ENCODE measurements at places on chromosomes 5 and 9. TPM values are rescaled to one million over a fixed set of nuclear protein-coding genes. Genes with fewer than 3 reads are reported as not detected.
A peak's percentile ranks its signal among the peaks of the same experiment; 100 is the strongest.

GRCh38 chr5:96809921-96810320 is 2.2 kb upstream of the ERAP1 start:
- H3K4me3 ChIP-seq: peak overlapping the region; percentile 64
- H3K27me3 ChIP-seq: no peaks in the 10 kb centered on the region
- peaks cover 65% of the 10 kb centered on the region for H3K4me1 ChIP-seq
- peak; percentile 43 for DNase-seq
- peaks cover 12% of the 10 kb centered on the region for H3K36me3 ChIP-seq
- H3K27ac ChIP-seq: peak overlapping the region; percentile 67

DNA sequence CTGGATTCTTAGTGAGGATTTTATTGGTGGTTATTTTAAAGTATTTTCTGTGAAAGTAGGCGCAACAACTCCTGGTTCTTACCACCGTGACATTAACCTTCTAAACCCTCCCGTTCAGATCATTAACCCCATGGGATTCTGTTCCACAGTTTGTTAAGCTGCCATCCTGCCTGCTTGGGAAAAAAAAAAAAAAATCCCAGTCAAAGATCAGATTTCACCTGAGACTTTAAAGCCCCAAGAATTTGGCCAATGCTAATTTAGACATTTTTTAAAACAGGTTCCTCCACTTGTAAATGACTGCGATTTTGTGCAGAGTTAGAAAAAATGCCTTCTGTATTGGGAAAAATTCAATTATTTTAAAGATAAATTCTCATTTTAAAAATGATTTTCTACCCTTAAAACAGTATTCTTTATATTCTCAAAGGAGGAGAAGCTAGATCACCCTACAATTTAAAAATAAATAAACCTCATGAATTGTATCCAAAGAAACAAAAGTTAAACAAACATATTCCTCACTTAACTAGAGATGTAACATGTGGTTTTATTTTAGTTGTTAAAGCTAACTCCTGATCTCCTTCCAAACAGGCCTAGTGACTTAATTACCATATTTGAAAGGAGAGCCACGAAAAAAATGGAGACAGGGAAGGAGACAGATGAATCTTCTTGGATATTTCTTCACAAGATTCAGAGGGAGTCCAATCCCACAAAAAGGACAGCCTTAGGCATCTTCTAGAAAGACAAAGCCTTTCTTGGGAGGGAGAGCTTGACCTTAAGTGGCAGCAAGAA is 93.1 kb upstream of the IFNK start:
- no peak overlapping the region for H3K4me3 ChIP-seq
- no peak overlapping the region for H3K27ac ChIP-seq
- DNase-seq: no peak
- H3K4me1 ChIP-seq: peaks cover 4% of the 10 kb centered on the region

GRCh38 chr9:695252-695651 is 146.2 kb upstream of the DMRT1 start:
- no peaks in the 10 kb centered on the region for H3K36me3 ChIP-seq
- H3K27me3 ChIP-seq: peaks cover 6% of the 10 kb centered on the region
- H3K27ac ChIP-seq: no peak overlapping the region
- DNase-seq: no peak

DNA sequence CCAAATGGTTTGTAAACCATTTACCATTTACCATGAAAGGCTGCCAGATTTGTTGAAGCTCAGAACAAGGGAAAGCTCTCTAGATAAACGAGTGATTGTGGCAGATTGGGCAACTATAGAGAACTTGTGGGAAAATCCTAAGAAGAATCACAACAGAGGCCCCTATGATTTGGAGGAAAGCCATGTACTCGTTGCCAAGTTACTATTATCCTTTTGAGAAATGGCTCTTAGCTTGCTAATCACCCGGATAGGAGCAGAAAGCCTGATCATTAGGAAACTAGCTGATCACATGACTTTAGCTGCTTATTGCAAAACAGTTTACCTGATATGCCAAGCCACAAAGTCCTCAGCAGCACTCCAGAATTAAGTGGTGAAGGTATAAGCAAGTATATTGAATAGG is 23.5 kb upstream of the ATG10 start:
- DNase-seq: no peak
- no peaks in the 10 kb centered on the region for H3K36me3 ChIP-seq
- no peak overlapping the region for H3K27ac ChIP-seq
- no peaks in the 10 kb centered on the region for H3K4me1 ChIP-seq
- no peaks in the 10 kb centered on the region for H3K27me3 ChIP-seq

- no peak overlapping the region for H3K27ac ChIP-seq
- no peak for DNase-seq
- H3K4me3 ChIP-seq: no peak overlapping the region
- no peaks in the 10 kb centered on the region for H3K27me3 ChIP-seq
- no peaks in the 10 kb centered on the region for H3K36me3 ChIP-seq
These were observed 307.7 kb downstream of the ADGRV1 start for GRCh38 chr5:90866333-90866732.

GRCh38 chr9:121439711-121440664 is 59.7 kb downstream of the GGTA1 start:
- H3K36me3 ChIP-seq: no peaks in the 10 kb centered on the region
- H3K4me1 ChIP-seq: no peaks in the 10 kb centered on the region
- no peak for DNase-seq
- no peak overlapping the region for H3K27ac ChIP-seq
- no peak overlapping the region for H3K4me3 ChIP-seq
- peaks cover 3% of the 10 kb centered on the region for H3K27me3 ChIP-seq

DNA sequence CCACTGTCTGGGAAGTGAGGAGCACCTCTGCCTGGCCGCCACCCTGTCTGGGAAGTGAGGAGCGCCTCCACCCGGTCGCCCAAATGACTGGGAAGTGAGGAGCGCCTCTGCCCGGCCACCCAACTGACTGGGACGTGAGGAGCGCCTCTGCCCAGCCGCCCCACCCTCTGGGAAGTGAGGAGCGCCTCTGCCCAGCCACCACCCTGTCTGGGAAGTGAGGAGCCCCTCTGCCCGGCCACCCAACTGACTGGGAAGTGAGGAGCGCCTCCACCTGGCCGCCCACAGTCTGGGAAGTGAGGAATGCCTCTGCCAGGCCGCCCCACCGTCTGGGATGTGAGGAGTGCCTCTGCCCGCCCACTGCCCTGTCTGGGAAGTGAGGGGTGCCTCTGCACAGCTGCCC is 32.9 kb downstream of the SAXO1 start:
- no peak for DNase-seq
- H3K36me3 ChIP-seq: peaks cover 1% of the 10 kb centered on the region
- H3K27me3 ChIP-seq: no peaks in the 10 kb centered on the region
- H3K4me3 ChIP-seq: no peak overlapping the region
- no peak overlapping the region for H3K27ac ChIP-seq

ELAVL2 gene
- not detected for total RNA-seq

DNA sequence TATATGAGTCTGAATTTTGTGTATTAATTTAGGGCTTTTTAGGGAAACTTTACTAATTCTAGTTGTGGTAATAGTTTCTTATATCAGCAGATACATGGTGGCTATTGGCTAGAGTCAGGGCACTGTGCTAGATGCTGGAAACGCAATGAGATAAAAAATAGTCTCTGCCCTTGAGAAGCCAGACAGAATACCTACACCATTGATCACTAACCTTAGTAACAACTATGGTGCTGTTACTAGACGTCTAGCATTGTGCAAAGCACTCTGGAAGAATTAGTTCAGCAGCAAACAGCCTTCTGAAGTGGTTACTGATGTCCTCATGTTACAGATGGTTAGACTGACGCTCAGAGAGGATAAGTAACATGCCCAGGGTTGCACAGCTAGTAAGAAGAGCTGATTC is 61.8 kb downstream of the GDA start:
- no peaks in the 10 kb centered on the region for H3K4me1 ChIP-seq
- peaks cover 20% of the 10 kb centered on the region for H3K27me3 ChIP-seq
- no peak overlapping the region for H3K4me3 ChIP-seq
- no peak for DNase-seq
- no peak overlapping the region for H3K27ac ChIP-seq

DNA sequence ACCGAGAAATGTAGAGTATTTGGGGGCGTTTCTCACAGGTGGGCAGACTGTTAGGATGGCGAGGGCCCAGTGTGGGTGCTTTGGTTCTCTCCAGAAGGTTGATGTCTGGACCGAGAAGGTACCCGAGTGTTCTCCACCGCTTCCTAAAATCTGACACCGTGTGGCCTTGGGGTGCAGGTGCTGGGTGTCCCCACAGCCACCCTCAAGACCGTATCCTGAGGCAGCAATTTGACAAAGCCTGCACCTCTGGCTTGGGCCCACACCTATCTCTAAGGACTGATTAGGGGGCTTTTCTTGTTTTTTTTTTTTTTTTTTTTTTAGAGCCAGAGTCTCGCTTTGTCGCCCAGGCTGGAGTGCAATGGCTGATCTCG is 1.3 kb downstream of the PPP1R26 start:
- H3K4me3 ChIP-seq: no peak overlapping the region
- no peaks in the 10 kb centered on the region for H3K36me3 ChIP-seq
- no peak overlapping the region for H3K27ac ChIP-seq
- H3K4me1 ChIP-seq: peaks cover 1% of the 10 kb centered on the region

ZNF474 gene
- not detected for total RNA-seq

GRCh38 chr5:159345861-159346260 is 15.6 kb upstream of the IL12B start:
- peaks cover 10% of the 10 kb centered on the region for H3K36me3 ChIP-seq
- H3K27ac ChIP-seq: no peak overlapping the region
- no peak overlapping the region for H3K4me3 ChIP-seq
- no peak for DNase-seq
- peaks cover 14% of the 10 kb centered on the region for H3K4me1 ChIP-seq

GNA14 gene
- total RNA-seq: not detected

- H3K36me3 ChIP-seq: peaks cover 33% of the 10 kb centered on the region
- no peak for DNase-seq
- H3K4me3 ChIP-seq: no peak overlapping the region
- no peaks in the 10 kb centered on the region for H3K27me3 ChIP-seq
These were observed 269.1 kb downstream of the RFX3 start for GRCh38 chr9:3256571-3257330.
